ENCODE measurements at places on chromosomes 5 and 9.

DNA sequence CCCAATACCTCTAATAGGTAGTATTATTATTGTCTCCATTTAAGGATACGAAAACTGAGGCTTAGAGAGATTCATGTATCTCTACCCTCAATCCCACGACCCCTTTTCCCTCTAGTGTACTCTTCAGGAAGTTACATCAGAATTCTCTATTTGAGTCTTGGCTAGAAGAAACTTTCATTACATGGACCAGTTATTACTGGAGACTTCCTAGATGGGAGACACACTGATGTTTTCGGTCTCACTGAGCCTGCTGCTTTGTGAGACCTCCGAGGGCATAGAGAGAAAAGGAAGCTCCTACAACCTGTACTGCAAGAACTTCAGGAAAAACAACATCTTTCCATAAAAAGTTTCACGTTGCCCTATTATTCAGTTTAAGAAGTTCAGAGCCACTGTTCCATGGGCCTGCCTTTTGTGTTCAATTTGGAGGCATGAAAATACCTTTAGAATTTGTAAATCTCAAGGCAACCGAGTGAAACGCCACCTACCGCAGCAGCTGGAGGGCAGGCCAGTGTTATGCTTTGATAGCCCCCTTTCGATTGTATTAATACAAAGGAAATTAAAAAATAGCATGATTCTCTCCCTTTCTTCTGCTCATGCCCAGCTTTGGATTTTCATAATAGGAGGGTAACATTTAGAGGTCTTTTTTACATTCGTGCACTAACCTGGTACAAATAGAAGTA lies 223.3 kb downstream of the EBF1 start:
- no peak for DNase-seq

DNA sequence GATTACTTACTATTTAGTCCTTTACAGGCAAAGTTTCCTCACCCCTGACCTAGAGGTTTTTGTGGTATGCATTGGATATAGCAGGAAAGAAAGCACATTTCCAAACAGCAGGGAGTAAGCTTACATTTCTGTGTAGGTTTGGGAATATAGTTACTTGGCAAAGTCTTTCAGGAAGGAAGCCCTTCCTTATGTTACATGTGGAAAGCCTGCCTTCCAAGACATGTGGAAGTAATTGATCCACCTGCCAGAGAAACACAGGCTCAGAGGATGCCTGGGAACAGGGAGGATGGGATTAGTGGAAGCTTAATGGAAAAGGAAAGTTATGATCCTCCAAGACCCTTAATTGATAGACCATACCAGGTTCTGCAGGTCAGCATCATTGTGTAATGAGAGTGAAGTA lies 87.3 kb upstream of the PPP1R2B start:
- DNase-seq, result no peak

DNA sequence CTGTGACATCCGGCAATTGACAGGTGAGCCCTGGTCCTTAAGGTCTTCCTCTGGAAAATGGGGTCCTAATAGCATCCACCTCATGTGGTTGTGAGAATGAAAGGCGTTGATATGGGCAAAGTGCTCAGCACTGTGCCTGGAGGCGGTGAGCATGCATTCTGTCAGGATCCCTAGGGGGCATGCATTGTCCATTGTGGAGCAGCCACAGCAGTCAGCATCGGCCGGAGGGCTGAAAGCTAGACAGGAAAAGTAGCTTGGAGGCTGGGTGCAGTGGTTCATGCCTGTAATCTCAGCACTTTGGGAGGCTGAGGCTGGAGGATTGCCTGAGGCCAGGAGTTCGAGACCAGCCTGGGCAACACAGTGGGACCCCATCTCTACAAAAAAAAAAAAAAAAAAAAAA lies 122.2 kb downstream of the LHX2 start:
- peak; percentile 82 for DNase-seq

GRCh38 chr5:122062205-122062604 lies 15.9 kb downstream of the LOX start:
- no peak for DNase-seq
